ENCODE measurements at places on chromosomes 6 and 20.

- no peak for DNase-seq
These were observed 103.4 kb downstream of the RTN4IP1 start for GRCh38 chr6:106525882-106526275.

DNA sequence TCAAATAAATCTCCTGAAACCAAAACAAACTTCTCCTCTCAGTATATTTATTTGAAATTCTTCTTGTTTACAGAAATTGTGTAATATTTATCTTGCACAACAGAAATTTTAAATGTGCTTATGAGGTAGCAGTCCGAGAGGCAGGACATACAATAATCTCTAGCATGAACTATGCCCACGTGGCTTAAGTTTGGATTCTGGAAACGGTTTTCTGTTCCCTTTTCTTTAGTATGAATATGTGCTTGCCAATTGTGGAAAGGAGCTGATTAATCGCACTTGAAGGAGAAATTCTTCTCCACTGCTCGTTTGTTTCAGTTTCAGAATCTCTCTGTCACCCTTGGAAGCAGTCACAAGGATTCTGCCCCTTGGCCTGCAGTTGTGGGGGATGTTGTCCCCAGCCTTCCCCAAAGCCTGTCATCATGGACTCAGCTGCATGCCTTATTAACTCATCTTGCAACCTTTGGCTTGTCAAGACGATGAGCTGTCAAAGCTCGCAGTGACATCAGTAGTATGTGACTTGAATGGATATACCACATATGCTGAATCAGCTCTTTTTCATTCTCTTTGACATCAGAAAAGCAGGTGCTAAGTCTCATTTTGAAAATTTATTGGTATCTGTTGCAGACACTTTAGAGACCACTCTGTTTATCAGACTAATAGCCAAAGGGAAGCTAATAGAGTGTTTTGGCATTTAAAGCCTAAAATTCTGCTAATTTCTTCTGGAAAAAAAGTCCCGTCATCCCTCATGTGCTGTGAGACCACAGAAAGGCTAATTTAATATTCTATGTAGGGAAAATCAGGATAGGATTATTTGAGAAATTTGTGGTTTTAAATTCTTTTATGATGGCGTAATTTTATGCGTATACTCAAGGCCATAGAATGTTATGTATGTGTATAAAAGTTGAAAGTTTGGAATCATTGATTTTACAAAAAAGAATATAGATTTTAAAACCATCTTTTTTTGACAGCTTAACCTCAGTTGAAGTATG lies 186.8 kb downstream of the ARID1B start:
- DNase-seq: no peak

- DNase-seq: no peak
These were observed 14.2 kb downstream of the ITCH start for GRCh38 chr20:34377072-34377847.

DNA sequence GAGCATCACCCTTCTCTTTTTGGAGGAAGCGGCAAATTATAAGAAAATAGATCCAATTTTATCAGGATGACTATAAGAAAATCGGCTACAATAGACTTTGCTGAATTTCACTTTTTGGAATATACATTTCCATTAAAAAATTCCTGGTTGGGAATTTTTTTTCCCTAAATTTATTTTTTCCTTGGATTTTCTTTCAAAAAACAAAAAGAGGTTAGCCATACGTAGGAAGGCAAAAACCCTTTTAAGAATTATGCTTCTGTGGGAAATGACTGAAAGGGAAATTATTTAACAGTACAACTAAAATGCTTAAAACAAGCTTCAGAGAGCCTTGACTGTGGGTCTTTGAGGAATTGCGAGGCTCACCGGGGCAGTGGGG lies 86.9 kb downstream of the SLC22A23 start:
- no peak for DNase-seq

GRCh38 chr6:117561128-117561527 lies 41.2 kb downstream of the GOPC start:
- peak; percentile 7 for DNase-seq

DNA sequence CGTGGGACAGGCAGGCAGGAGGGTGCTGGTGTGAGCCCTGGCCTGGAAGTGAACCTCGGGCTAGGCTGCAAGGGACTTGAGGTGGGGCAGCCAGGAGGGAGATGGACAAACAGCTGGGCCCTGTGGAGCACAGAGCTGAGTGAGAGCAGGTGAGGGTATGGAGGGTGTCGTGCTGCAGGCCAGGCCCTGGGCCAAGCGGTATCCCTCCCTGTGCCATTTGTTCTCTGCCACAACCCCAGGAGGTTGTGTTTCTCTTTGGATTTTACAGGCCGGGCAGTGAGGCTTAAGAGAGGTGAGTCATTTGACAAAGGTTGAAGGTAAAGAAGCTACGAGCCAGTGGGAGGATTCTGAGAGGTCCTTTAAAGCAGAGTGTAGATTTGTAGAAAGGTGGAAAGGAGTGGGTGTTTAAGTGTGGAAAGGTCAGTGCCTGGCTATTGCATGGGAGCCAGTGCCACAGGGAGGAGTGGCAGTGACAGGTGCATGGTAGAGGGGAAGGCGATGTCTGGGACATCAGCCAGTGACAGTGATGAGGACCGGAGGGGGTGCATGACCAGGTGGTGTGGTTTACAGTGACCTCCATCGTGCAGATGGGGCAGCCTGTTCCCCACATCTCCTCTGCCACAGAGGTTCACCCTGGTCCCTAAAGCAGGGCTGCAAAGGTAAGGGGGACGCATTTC lies 39.8 kb downstream of the GMPR start:
- DNase-seq: no peak

GRCh38 chr6:110322151-110322873 lies 35.8 kb downstream of the METTL24 start:
- DNase-seq: no peak

DNA sequence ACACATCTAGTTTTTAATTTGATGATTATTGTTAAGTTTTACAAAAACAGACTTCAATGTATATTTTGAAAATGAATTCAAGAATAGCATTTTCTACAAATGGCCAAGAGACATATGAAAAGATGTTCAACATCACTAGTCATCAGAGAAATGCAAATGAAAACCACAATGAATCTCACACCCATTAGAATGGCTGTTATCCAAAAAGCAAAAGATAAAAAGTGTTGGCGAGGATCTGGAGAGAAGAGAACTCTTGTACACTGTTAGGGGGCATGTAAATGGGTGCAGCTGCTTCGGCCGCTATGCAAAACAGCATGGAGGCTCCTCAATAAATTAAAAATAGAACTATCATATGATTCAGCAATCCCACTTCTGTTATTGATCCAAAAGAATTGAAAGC lies 185.8 kb upstream of the CCN2 start:
- DNase-seq: no peak

DNA sequence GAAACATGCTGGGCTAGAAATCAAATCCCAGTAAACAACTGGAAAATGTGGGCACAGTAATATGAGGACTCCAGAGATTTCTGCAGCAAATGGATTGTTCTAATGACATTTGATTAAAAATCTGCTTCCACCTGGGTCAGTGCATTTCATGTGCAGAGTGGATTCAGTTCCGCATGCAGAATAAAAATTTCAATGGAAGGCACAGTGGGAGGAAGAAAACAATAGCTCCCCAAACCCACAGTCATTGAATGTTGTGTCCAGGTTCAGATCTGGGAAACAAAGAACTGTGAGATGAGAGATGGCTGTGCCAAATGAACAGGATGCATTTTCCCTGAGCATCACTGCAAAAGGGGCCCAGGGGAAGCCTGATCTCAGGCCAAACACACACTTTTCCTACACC lies 403.1 kb downstream of the BTBD9 start:
- no peak for DNase-seq

DNA sequence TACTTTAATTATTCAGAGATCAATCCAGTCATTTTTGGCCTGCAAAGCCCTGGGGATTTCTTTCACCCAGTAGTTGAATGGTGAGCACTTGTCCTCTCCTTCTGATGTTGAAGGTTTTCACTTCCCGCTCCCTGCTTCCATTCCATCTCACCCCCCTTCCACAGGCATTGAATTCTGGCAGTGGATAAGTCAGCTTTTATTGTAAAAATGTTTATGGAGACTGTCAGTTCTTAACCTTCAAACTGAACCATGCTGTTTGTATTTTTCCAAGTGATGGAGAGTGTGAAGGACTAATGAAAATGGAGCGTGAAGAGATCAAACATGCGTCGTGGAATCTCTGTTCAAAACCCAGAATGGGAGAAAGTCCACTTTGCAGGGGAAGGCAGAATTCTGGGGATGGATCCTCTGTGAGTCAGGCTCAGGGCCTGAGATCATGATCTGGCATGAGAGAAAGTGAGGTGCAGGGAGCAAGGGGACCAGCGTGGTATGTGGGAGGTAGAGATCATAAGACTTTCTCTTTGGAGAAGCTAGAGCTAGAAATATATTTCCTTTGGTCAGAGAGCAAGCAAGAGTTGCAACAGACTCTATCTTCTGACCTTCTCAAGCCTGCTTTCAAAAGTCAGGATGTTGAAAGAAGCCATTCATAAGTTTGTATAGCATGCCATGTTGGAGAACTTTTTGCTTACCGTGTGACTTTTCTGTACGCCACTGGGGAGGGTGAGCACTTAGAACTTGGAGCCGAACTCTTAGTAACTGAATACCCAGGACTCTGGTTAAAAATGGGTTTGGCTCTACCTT lies 30.2 kb downstream of the ISM1 start:
- DNase-seq: no peak

DNA sequence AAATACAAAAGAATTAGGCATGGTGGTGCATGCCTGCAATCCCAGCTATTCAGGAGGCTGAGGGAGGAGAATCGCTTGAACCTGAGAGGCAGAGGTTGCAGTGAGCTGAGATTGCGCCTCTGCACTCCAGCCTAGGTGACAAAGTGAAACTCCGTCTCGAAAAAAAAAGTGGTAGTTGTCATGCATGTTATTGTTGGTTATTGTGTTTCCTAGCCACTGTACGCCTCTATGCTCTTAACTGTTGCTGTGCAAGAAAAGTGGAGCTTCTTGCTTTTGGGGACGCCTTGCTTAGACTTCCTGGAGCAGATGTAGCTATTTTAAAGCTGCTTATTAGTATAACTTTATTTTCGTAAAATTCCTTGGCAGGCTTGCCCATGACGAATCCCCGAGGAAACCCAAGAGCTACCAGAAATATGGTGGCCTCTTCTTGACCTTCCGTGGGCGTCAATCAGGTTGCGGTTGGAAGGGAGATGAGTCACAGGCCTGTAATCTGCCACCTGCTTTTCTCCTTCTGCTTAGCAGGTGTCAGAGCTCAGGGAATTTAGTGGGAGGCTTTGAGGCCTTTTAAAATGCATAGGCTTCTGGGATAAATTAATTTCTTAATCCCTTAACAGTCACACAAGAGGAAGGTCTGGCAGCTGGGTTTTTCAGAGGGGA lies 17.3 kb downstream of the GABRR2 start:
- no peak for DNase-seq

DNA sequence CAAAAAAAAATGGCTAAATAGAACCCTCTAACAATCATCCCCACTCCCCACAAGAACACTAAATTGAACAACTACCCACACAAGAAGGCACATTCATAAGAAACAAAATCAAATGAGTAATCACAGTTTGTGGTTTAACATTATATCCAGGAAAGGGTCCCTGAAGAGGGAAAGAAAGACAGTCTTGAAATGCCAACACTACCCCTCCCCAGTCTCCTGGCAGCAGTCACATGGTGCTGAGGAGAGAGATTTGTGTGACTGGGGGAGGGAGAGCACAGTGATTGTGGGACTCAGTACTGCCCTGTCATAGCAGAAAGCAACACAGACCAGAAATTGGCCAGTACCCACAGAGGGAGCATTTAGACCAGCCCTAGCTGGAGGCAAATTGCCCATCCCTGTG lies 443.7 kb upstream of the BTBD3 start:
- DNase-seq: no peak

- DNase-seq: no peak
These were observed 766 bp upstream of the TBC1D22B start for GRCh38 chr6:37256692-37257319.

- no peak for DNase-seq
These were observed 180.0 kb downstream of the TMEM242 start for GRCh38 chr6:157143171-157143889.

DNA sequence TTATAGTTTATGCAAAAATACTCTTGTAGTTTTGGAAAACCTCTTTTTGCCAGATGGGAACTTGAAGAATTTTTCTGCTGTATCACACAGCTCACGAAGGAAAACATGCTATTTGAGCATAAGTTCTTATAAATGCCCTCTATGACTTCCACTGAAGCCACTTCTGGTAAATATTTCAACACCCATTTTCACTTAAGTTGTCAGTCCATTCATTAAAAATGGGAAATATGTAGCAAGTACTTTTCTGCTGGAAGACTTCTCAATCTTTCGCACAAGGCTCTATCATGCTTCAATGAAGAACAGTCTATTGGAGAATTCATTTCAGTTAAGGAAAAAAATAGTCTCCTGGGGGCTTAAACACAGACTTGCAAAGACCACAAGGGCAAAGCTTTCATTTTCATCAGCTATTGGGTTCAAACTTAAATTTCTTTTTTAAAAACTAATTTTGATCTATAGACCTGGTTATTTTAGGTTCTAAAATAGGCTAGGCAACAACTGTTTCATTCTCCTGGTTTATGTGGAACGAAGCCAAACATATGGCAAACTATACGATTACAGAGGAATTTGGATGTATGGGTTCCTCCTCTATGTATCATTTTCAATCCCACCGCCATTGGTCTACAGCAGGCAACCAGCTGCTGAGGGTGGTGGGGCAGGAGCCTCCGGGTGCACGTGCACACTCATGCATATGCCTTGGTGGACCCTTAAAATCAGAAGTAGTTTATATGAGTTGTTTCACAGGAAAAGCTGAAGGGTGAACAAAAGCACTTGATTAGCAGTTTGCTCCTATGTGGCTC lies 38.7 kb downstream of the LAMA4 start:
- DNase-seq: no peak

- DNase-seq: no peak
These were observed 176.4 kb upstream of the RREB1 start for GRCh38 chr6:6931071-6932025.

DNA sequence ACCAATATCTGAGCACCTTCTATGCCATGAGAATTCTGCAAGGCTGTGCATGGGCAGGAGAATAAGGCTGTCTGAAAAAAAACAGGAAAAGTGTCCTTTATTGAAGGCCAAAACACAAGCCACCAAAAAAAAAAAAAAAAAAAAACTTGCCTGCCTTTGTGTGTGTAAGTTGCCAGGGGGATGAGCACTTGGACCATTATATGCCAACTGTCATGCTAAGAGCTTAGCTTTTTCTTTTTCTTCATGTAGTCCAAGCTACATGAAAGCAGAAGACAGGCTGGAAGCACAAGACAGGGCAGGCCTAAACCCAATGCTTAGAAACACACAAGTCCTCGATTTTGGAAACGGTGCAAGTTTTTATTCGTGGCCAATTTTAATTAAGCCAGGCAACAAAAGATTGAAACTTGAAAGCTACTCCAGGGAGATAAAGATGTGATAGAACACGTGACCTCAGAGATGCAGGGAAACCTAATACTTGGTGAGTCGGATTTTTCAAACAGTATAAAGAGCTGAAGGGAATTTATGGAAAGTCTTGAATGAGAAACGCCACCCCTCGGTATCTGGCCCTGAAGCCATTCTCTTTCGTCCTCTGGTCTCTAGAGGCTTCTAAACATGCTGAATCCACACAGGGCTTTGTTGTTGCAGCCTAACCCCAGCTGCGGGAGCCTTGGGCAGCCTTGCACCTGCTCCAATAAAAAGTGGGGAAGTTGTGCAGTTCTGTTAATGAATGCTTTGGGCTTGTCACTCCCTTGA lies 8.6 kb downstream of the BMP7 start:
- no peak for DNase-seq

GRCh38 chr20:36462440-36463211 lies 78.7 kb upstream of the MYL9 start:
- DNase-seq: no peak

Data from erythroblast (primary cell).